CD4-positive, alpha-beta T cell treated with Interleukin-17A for 4 hours (primary cell): ENCODE measurements at places on chromosomes 13 and 19.
A peak's percentile ranks its signal among the peaks of the same experiment; 100 is the strongest.

GRCh38 chr19:42276284-42276683, 7.2 kb downstream of the CIC start:
- no peak for DNase-seq

- DNase-seq, result no peak
These were observed 151.7 kb downstream of the DCLK1 start for GRCh38 chr13:35979361-35979951.

GRCh38 chr13:113121928-113122471, 599 bp upstream of the F10 start:
- DNase-seq, result no peak

DNA sequence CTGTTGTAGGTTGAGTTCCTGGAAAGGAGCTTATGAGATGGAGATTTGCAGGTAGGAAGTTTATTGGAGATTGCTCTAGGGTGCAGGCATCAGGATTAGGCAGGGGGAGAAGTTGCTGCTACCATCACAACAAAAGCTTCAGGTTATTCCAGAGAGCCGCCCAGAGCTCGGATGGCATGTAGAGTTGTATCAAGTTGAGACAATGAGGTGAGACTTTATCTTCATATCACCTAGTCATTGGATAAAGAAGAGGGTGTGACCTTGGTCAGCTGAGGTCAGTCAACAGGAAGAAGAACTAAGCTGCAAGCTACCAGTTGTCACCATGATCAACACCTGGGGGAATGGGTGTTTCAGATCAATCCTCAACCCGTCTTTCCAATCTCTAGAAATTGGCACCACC, 342.0 kb downstream of the RFC3 start:
- DNase-seq, result no peak

- no peak for DNase-seq
These were observed 350.6 kb downstream of the LIG4 start for GRCh38 chr13:107864543-107865317.

- no peak for DNase-seq
These were observed 48.8 kb downstream of the BICRA start for GRCh38 chr19:47657719-47658118.

DNA sequence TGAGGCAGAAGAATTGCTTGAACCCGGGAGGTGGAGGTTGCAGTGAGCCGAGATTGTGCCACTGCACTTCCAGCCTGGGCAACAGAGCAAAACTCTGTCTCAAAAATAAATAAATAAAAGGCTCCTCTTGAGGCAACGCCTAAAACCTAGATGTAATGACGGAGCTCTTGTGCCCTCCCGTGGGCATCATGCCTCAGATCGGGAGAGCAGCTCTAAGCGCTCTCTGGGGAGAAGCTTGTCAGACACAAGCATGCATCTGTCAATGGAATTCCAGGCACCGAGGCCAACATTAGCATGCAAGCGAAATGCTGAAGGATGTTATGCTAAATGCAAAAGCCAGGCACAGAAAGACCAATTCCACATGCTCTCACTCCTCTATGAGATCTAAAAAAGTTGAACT, 45.6 kb upstream of the MRI1 start:
- no peak for DNase-seq

DNA sequence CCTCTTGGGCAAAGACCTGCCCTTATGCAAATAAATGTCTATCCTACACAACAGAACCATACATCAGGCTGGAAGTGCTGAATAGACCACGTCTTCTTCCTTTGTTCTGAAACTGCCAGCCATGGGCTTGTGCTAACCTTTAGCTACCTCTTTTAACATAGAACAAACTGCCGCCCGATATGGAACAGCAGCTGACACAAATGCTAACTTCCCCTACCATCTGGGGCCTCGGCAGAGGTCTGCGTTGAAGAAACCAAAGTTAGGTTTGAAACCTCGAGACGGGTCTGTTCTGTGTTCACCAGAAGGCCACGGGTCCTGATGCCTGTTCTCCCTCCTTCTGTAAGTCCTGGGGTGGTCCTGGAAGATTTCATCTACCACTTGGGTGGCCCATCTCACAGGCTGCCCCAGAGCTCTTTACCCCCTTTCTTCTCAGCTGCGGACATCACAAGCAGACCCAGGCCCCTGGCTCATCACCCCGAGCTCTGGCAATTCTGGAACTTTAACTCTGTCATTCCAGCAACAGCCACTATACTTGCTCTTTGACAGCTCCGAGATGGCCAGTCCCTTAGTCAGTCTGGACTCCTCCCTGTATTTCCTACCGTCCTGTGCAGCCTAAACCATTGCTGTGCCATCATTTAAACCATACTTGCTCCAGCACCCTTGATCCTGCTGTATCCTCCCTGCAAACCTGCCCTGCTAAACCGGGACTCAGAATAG, 146.7 kb downstream of the USP12 start:
- no peak for DNase-seq

GRCh38 chr13:113991191-113991669, 17.4 kb upstream of the C13orf46 start:
- DNase-seq, result no peak

GRCh38 chr19:46785980-46786235, 2.5 kb downstream of the SLC1A5 start:
- no peak for DNase-seq

DNA sequence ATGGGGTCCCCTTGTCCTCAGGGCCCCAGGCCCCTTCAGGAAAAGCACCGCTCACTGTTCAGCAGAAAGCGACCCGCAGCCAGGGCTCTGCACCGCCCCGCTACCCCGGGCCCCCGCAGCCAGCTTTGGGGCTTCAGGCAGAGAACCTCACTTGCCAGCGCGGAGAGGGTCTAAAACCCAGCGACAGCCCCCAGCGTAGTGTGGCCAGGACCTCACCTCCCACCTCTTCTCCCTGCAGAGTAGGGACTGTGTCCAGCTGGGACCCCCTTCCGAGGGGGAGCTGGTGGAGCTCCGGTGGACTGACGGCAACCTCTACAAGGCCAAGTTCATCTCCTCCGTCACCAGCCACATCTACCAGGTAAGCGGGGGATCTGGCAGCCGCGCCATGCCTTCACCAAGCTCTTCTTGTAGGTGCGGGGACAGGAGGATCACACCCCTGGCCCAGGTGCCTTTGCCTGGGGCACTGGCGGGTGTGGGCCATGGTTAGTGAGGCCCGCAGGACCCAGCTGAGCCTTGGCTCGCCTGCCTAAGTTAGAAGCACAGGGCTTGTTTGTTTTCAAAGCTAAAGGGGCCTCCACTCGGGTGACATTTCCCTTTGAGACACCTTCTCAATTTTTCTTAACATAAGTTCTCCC, 175.7 kb downstream of the KDM4B start:
- no peak for DNase-seq

- peak; percentile 14 for DNase-seq
These were observed 638 bp downstream of the ANKRD27 start for GRCh38 chr19:32674153-32674930.

GRCh38 chr19:50214699-50215543, 11.5 kb downstream of the MYH14 start:
- no peak for DNase-seq

GRCh38 chr19:21482863-21483276, 22.5 kb upstream of the ZNF429 start:
- DNase-seq, result peak; percentile 84

DNA sequence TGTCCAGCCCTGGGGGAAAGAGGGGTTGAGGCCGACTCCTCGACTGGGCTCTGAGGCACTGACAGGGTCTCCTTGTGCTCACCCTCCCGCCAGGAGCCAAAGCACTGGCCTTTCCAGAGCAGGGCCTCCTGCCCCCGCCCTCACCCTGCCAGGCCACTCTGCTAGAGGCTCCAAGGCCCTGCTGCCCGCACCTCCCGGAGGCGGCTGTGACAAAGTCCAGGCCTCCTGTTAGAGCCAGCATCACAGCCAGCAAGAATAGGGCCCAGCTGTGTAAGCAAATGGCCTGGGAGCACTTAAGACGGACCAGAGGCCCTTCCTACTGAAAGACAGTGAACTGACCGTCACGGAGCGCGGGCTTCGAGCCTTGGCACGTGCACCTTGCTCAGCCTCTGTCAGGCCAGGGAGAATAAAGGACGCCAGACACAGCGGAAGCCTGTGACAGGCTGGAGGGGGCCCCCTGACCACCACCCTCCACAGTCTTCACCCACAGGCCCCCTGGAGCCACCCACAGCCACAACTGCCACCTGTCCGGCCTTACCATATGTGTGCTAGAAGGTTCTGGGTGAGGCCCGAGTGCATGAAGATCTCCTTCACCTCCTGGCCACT, 50.9 kb downstream of the EPS15L1 start:
- DNase-seq, result no peak

- no peak for DNase-seq
These were observed 36.2 kb upstream of the ATP12A start for GRCh38 chr13:24644036-24644435.

- DNase-seq, result no peak
These were observed 75.0 kb downstream of the ZIC5 start for GRCh38 chr13:99896369-99897075.

DNA sequence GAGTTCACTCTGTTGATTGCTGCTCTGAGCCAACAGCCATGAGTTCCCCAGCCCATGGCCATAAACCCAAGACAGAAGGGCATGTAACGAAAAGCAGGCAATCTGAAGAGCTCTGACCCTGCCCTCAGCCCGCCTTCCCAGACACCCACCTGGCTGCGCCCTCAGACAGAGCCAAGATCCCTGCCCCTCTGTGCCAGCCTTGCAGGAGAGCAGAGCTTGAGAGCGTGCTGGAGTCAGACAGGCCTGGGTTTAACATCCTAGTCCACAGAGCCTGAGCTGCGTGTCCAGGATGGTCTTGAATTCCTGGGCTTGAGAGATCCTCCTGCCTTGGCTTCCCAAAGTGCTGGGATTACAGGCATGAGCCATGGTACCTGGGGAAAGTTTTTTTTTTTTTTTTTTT, 19.0 kb upstream of the EMC10 start:
- no peak for DNase-seq

GRCh38 chr19:7294558-7295212, 471 bp upstream of the INSR start:
- peak; percentile 5 for DNase-seq

GRCh38 chr13:50403311-50403710, 388.1 kb downstream of the KCNRG start:
- no peak for DNase-seq

- DNase-seq, result peak; percentile 81
These were observed 1.3 kb downstream of the CSNK1G2 start for GRCh38 chr19:1942078-1942933.

DNA sequence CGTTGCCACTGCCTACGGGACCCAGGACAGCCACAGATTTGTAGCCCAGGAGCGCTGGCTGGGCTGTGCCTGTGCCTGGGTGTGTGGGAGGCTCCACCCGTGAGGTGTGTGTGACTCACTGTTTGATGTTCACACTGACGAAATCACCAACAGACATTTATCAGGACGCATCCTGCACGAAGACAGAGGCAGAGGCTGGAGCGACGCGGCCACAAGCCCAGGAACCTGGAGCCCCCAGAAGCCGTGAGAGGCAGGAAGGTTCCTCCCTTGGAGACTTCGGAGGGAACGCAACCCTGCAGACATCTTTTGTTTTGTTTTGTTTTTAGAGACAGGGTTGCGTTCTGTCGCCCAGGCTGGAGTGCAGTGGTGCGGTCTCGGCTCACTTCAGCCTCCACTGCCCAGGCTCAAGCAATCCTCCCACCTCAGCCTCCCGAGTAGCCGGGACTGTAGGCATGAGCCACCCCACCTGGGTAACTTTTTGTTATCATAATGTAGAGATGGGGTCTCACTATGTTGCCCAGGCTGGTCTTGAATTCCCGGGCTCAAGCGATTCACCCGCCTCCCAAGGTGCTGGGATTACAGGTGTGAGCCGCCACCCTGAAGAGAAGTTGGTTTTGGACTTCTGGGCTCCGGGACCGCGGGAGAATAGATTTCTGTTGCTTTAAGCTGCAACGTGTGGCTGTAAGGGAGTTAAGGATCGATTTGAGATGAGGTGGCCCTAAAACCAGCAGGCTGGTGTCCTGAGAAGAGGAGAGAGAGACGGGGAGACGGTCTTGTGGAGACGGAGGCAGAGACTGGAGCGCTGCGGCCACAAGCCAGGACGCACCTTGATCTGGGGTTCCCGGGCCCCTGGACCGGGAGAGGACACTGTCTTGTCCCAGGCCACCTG, 24.9 kb upstream of the WDR18 start:
- DNase-seq, result peak; percentile 46

DNA sequence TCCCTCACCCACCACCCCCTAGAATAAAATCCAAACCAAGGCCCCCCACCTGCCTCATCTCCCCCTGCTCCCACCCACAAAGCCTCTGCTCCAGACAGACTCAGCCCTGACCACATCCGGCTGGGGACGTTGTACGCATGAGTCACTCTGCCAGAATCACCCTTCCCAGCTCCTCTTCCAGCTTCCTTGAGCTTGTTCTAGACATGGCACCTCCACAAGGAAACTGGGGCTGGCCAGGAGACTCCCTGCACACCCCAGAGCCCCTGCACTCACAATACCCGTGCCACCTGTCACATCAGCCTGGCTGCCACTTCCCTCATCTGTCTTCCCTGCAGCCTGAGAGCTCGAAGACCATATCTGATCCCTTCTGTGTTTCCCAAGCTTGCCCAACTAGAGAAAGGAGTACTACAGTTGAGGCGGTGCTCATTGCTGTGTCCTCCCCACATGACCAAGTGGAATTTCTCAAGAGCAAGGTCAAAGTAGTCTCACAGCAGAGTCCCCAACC, 9.7 kb downstream of the DEDD2 start:
- peak; percentile 50 for DNase-seq

- DNase-seq, result no peak
These were observed 171.3 kb downstream of the DACH1 start for GRCh38 chr13:71695662-71696061.
